Foreskin fibroblast (primary cell): ENCODE measurements at places on chromosomes 5 and 9.
A peak's percentile ranks its signal among the peaks of the same experiment; 100 is the strongest.

DNA sequence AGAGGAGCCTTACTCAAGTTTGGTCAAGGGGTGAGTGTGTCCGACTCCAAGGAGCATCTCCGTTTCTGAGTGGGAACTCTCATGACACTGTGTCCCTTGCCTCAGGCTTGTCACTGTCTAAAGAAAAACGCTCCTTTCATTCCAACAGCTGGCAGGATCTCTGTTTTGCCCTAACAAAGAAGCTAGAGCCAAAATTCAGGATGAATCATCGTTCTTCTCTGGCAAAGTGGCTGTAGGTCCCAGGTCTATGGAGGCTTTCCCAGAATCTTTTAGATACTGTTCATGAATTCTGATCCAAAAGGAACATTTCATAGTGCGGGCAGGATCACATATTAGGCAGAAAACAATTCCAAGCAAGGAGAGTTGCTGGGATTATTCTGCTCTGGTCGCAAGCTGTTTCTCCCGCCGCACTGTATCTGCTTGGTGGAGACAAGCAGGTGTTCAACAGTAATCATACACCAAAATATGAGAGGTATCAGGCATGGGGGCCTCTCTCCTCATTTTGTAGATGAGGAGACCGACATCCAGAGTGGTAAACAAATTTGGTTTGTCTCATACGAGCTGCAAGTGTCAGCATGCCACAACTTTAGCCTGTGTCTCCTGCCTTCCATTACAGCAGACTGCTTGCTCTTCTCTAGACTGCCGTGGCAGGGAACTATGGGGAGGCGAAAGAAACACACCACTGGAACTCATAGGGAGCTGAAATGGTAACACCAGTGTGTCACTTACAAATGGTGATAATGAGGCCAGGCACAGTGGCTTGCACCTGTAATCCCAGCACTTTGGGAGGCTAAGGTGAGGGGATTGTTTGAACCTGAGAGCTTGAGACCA lies 72.6 kb downstream of the ENTREP1 start:
- peak; percentile 27 for DNase-seq

- DNase-seq = no peak
Observed at GRCh38 chr9:71146511-71146910, 25.1 kb upstream of the TRPM3 start.

GRCh38 chr5:179243333-179243732 lies 101.9 kb downstream of the ADAMTS2 start:
- DNase-seq = peak; percentile 68

GRCh38 chr5:53418826-53419658 lies 61.4 kb upstream of the FST start:
- DNase-seq = peak; percentile 92

GRCh38 chr5:82522897-82523296 lies 244.7 kb upstream of the RPS23 start:
- no peak for DNase-seq

- no peak for DNase-seq
Observed at GRCh38 chr9:86942281-86943200, 4.8 kb downstream of the GAS1 start.

GRCh38 chr5:40367255-40367654 lies 312.5 kb upstream of the PTGER4 start:
- DNase-seq = peak; percentile 53

- DNase-seq = no peak
Observed at GRCh38 chr9:132774886-132775285, 103.2 kb downstream of the AK8 start.

GRCh38 chr9:135260221-135261180 lies 173.0 kb downstream of the OLFM1 start:
- no peak for DNase-seq

- DNase-seq = no peak
Observed at GRCh38 chr5:115329475-115329874, 33.0 kb upstream of the CCDC112 start.
